ENCODE measurements at places on chromosomes 6 and 20. TPM values are rescaled to one million over a fixed set of nuclear protein-coding genes. Genes with fewer than 3 reads are reported as not detected.

Gene VWA7
- total RNA-seq: 4.9 TPM

Gene PPP1R3G
- total RNA-seq: not detected

Gene SLC52A3
- total RNA-seq: not detected

Gene DXO
- 17.3 TPM for total RNA-seq

Gene TAGAP
- total RNA-seq: 51.2 TPM

Gene IL17F
- not detected for total RNA-seq

Gene SLC35D3
- total RNA-seq: not detected

Gene NRSN1
- not detected for total RNA-seq

Gene ABCF1
- total RNA-seq: 85.2 TPM

Gene LY6G6D
- total RNA-seq: not detected

Gene PREX1
- total RNA-seq: 51.1 TPM

Gene CPXM1
- 0.39 TPM for total RNA-seq

Gene TINAG
- total RNA-seq: not detected

Gene EDN1
- not detected for total RNA-seq

Gene DUSP15
- not detected for total RNA-seq

Gene ZNF343
- total RNA-seq: 14.4 TPM

Gene ULBP1
- 0.27 TPM for total RNA-seq

Gene PRDM13
- total RNA-seq: not detected

Gene RAET1L
- total RNA-seq: not detected

Gene MUCL3
- total RNA-seq: not detected

Gene PHACTR3
- not detected for total RNA-seq

Gene EEF1A2
- total RNA-seq: 0.45 TPM

Gene ERVFRD-1
- 0.07 TPM for total RNA-seq

Gene RIN2
- not detected for total RNA-seq

Gene ROS1
- not detected for total RNA-seq

Gene CLPSL1
- total RNA-seq: not detected

Gene PCSK2
- not detected for total RNA-seq

Gene IP6K3
- not detected for total RNA-seq

Gene XKR7
- 0.05 TPM for total RNA-seq

Gene C6orf141
- total RNA-seq: 0.55 TPM

Gene GINS1
- total RNA-seq: 31.3 TPM

Gene TMC2
- total RNA-seq: not detected

Gene SLC13A3
- total RNA-seq: not detected

Gene HLA-DRB1
- total RNA-seq: 74.8 TPM

Gene SLC35F1
- total RNA-seq: not detected

Gene FLRT3
- not detected for total RNA-seq

Gene RCAN2
- not detected for total RNA-seq

Gene SPINT3
- not detected for total RNA-seq

Gene PTP4A1
- total RNA-seq: 102 TPM

Gene RNF39
- total RNA-seq: not detected

Gene UBR2
- 30.0 TPM for total RNA-seq

Gene E2F1
- total RNA-seq: 73.9 TPM

Gene C6orf118
- total RNA-seq: not detected

Gene COX4I2
- not detected for total RNA-seq

Gene TMEM244
- total RNA-seq: not detected

Gene DNPH1
- 43.9 TPM for total RNA-seq

Gene IPCEF1
- 9.5 TPM for total RNA-seq

Gene RIMS1
- total RNA-seq: not detected

Gene FAM83B
- not detected for total RNA-seq

Gene ABHD16A
- total RNA-seq: 54.9 TPM

Gene DDX43
- 1.3 TPM for total RNA-seq

Gene RBPJL
- not detected for total RNA-seq

Gene FGD2
- total RNA-seq: 2.0 TPM

Gene RTEL1
- total RNA-seq: 49.5 TPM

Gene EDN3
- 0.09 TPM for total RNA-seq

Gene FOXS1
- total RNA-seq: not detected

Gene ETV7
- total RNA-seq: 2.7 TPM

Data from T-helper 2 cell treated with Interferon-gamma antibody and Interleukin-4, amounts not matched to agents 100 ng/mL and 5 ng/mL, for 36 hours (primary cell).